HepG2 (cell line): ENCODE measurements at places on chromosomes 2 and 18. TPM values are rescaled to one million over a fixed set of nuclear protein-coding genes. Genes with fewer than 3 reads are reported as not detected.

DNA sequence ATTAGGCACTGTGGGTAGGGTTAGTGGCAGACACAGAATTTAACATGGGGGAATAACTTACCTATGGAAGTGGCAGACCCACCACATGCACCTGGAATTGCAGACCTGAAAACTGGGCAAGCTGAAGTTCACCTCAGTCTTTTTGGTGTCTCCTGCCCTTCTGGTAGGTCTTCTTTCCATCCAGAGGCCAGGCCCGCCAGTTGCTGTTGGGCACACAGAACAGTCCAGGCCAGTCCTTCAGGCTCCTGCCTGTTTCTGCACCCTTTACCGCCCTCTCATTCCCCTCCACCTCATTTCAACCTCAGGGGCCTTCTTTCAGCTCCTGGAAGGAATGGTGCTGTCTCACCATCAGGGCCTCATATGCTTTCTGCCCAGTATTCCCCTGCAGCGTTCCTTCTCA is 358.9 kb upstream of the ETAA1 start:
- H3K4me1 ChIP-seq, result 0 out of 2 replicates have a peak, but pooled peaks cover 10% of the 10 kb centered on the region
- H3K4me3 ChIP-seq, result no peak overlapping the region
- no peak overlapping the region for H3K27ac ChIP-seq
- H3K27me3 ChIP-seq, result no peaks in the 10 kb centered on the region
- no peak for DNase-seq

DNA sequence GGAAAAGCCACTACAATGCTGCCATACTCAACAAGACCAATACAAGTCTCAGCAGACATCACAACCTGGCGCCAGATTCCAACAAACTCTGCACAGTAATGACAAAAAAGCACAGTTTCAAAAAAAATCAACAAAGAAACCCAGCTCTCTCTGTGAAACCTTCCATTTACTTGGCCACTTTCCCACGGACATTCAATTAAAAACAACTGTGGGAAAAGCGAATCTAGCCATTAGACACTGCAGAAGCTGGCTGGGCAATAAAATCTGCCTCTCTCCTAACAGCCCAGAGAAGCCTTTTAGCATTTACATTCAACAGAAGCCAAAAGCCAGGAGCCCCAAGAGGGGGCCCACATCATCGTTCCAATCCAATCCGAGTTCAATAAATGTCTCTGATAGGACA is 128.9 kb downstream of the HDAC4 start:
- no peak overlapping the region for H3K4me3 ChIP-seq
- DNase-seq, result no peak
- H3K36me3 ChIP-seq, result no peaks in the 10 kb centered on the region
- peaks cover 40% of the 10 kb centered on the region for H3K4me1 ChIP-seq
- no peak overlapping the region for H3K27ac ChIP-seq

DNA sequence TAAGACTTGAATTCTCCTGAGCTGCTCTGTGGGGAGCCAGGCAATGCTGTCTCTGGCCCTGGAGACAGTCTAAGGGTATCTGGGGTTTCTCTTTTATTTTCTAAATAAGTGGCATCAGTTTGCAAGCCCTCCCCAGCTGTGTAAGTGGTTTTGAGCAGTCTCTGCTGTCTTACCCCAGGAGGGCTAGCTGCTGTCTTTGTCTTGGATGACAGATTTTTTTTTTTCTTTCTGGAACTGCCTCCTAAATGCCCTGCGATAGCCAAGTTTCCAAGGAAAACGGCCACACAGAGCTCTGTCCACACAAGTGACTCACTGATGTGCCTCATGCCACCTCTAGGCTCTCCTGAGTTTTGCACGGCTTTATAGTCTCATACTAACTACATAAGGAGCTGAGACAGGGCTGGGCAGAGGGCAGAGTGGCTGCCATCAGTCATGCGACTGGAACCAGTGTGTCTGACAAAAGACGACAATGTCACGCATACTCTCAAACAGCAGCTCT is 37.2 kb upstream of the THOC1 start:
- no peaks in the 10 kb centered on the region for H3K4me1 ChIP-seq
- DNase-seq, result no peak
- H3K27me3 ChIP-seq, result no peaks in the 10 kb centered on the region; the same call in 1 of the 2 replicates

- no peaks in the 10 kb centered on the region for H3K36me3 ChIP-seq
- no peak overlapping the region for H3K4me3 ChIP-seq
- H3K4me1 ChIP-seq, result no peaks in the 10 kb centered on the region
- DNase-seq, result no peak
- H3K27ac ChIP-seq, result no peak overlapping the region
- peaks cover 1% of the 10 kb centered on the region; the same call in 1 of the 2 replicates for H3K27me3 ChIP-seq
Measured at GRCh38 chr18:1253827-1254226, 349.2 kb downstream of the ADCYAP1 start.

DNA sequence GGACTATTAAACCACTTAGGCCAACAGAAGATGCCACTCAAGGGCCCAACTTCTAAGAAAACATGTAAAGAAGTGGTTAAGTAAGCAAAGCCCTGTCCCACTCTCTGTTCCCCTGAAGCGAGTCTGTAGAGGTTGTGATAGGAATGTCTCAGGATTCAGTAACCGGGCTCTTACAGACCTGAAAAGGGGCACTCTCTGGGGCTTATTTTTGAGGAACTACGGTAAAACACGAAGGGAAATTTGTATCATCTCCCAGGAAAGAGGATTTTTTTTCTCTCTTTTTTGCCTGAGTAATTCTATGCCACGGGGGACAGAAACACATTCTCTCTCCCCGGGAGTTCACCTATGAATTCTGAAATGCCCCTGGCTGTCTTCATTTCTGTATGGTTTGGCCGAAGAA is 77.4 kb downstream of the VIT start:
- H3K4me1 ChIP-seq, result no peaks in the 10 kb centered on the region
- peaks cover 16% of the 10 kb centered on the region for H3K27me3 ChIP-seq
- no peak for DNase-seq
- no peak overlapping the region for H3K4me3 ChIP-seq
- no peak overlapping the region for H3K27ac ChIP-seq

DNA sequence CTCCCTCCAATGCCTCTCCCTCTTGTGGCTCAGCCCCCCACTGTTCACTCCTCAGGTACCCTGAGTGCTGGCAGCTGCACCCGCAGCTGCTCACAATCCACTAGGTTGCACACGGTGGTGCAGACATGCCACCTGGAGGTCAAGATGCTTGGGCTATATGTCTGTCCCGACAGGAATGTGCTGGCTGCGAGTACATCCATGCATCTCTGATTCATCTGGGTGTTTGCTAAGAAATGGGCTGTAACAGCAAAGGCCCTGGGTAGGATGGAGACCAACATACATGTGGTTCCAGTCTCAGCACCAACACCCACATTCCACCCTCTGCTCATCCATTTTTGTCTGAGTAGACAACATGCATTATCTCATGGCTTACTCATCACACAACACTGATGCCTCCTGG is 31.3 kb downstream of the ANKMY1 start:
- no peak for DNase-seq
- H3K27me3 ChIP-seq, result no peaks in the 10 kb centered on the region
- no peaks in the 10 kb centered on the region for H3K4me1 ChIP-seq
- H3K36me3 ChIP-seq, result peaks cover 63% of the 10 kb centered on the region

DNA sequence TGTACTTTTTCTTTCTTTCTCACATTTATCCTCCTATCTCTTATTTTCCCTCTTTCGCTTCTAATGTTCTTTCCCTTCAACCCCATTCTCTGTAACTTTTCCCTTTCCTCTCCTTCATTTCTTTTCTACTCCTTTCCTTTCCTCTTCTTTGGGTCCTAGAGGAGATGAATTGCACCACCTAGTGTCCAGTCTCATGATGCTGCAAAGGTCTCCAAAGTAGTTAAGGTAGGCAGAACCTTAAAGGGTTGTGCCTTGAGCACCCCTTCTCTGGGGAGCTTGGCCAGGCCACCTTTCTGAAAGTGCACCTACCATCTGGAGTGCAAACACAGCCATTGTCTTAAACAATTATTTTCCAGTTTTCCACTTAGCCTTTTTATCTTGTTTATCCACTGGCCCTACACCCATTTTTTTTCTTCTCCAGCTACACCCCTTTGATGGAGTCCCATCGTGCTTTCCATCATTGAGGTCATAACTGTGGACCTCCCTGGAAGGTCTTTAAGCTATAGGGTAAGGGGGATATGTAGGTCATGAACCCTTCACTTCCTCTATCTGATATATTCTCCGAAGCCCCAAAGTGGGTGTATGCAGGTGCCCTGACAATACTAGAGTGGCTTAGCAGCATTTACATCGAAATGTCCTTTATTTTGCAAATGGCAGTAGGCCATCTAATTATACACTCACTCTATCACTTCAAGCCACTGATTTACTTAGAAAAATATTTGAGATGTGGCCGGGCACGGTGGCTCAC is 155.9 kb downstream of the ESCO1 start:
- no peak overlapping the region for H3K27ac ChIP-seq
- DNase-seq, result peak; percentile 54
- no peak overlapping the region for H3K4me3 ChIP-seq
- no peaks in the 10 kb centered on the region for H3K27me3 ChIP-seq
- H3K4me1 ChIP-seq, result peaks cover 2% of the 10 kb centered on the region; the same call in 1 of the 2 replicates

DNA sequence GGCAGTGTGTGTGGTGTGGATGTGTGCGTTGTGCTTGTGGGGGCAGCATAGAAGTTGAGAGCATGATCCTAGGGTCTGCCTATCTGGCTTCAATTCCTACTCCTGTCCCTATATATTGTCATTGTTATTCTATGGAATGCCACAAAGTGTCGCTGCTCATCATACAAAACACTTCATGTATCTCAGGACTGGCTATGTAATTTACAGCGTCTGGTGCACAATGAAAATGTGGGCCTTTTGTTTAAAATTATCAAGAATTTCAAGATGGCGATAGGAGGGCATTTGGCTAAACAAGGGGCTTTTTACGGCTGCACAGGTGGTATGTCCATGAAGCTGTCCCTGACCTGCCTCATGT is 3.4 kb downstream of the SERPINB2 start:
- H3K27ac ChIP-seq, result no peak overlapping the region
- H3K4me1 ChIP-seq, result no peaks in the 10 kb centered on the region
- no peak overlapping the region for H3K4me3 ChIP-seq
- no peaks in the 10 kb centered on the region for H3K36me3 ChIP-seq
- H3K27me3 ChIP-seq, result no peaks in the 10 kb centered on the region
- peak; percentile 51 for DNase-seq

DNA sequence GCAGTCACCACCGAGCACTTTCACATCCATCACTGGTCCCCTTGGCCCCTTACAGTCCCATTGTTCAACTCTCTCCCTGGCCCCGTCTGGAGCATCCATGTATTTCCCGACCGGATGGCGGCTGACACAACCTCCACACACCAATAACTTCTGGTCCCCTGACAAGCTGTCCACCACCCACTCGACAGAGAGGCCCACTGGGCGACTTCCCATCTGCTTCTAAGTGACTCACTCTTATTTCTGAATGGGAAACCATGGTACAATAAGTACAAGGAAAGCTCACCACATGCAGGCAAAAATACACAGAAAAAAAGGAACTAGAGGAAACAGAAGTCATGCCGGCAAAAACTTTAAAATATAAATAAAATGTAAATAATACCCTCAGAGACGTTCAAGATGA is 82.9 kb upstream of the RAB12 start:
- no peak overlapping the region for H3K4me3 ChIP-seq
- no peak for DNase-seq
- H3K27ac ChIP-seq, result no peak overlapping the region
- H3K27me3 ChIP-seq, result 0 out of 2 replicates have a peak, but pooled peaks cover 1% of the 10 kb centered on the region
- H3K4me1 ChIP-seq, result no peaks in the 10 kb centered on the region
- no peaks in the 10 kb centered on the region for H3K36me3 ChIP-seq

GRCh38 chr2:96727431-96727830 is 12.4 kb downstream of the LMAN2L start:
- DNase-seq, result no peak
- no peaks in the 10 kb centered on the region for H3K27me3 ChIP-seq
- no peaks in the 10 kb centered on the region for H3K4me1 ChIP-seq
- peaks cover 39% of the 10 kb centered on the region for H3K36me3 ChIP-seq
- no peak overlapping the region for H3K4me3 ChIP-seq
- no peak overlapping the region for H3K27ac ChIP-seq

GRCh38 chr2:231686192-231687100 is 21.9 kb upstream of the PTMA start:
- H3K4me3 ChIP-seq, result no peak overlapping the region
- DNase-seq, result no peak
- H3K27ac ChIP-seq, result no peak overlapping the region
- H3K27me3 ChIP-seq, result peaks cover 4% of the 10 kb centered on the region; the same call in 1 of the 2 replicates
- H3K36me3 ChIP-seq, result no peaks in the 10 kb centered on the region

GRCh38 chr2:131014141-131014540 is 79.1 kb downstream of the FAM168B start:
- no peak overlapping the region for H3K4me3 ChIP-seq
- no peaks in the 10 kb centered on the region for H3K4me1 ChIP-seq
- H3K36me3 ChIP-seq, result no peaks in the 10 kb centered on the region

GRCh38 chr2:70959271-70959761 is 19.1 kb upstream of the ANKRD53 start:
- DNase-seq, result no peak
- peaks cover 1% of the 10 kb centered on the region for H3K27me3 ChIP-seq
- peaks cover 13% of the 10 kb centered on the region for H3K4me1 ChIP-seq
- no peaks in the 10 kb centered on the region for H3K36me3 ChIP-seq
- no peak overlapping the region for H3K27ac ChIP-seq

DNA sequence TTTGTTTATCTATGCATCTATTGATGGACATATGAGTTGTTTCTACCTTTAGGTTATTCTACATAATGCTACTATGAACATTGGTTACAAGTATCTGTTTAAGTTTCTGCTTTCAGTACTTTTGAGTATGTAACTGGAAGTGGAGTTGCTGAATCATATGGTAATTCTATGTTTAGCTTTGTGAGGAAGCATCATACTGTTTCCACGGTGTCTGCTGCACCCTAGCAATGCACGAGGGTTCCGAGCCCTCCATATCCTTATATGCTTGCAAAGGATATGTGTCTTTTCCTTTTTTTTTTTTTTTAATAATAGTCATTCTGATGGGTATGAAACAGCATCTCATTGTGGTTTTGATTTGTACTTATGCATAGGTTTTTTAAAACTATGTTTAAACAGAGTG is 83.7 kb downstream of the FMNL2 start:
- no peaks in the 10 kb centered on the region for H3K27me3 ChIP-seq
- H3K27ac ChIP-seq, result no peak overlapping the region
- H3K4me3 ChIP-seq, result no peak overlapping the region

- H3K36me3 ChIP-seq, result no peaks in the 10 kb centered on the region
- no peaks in the 10 kb centered on the region for H3K27me3 ChIP-seq
- DNase-seq, result no peak
- H3K4me1 ChIP-seq, result no peaks in the 10 kb centered on the region
Measured at GRCh38 chr2:70471129-70471528, 82.5 kb downstream of the TGFA start.

GRCh38 chr18:33664241-33664874 is 86.3 kb downstream of the ASXL3 start:
- H3K27ac ChIP-seq, result no peak overlapping the region
- no peaks in the 10 kb centered on the region for H3K36me3 ChIP-seq
- DNase-seq, result no peak
- H3K4me3 ChIP-seq, result no peak overlapping the region
- no peaks in the 10 kb centered on the region for H3K4me1 ChIP-seq

Gene SCN7A
- total RNA-seq, result not detected in 2 replicates

Gene FHOD3
- total RNA-seq, result 0.07 TPM in 1 of 2 replicates, not detected in the other

Gene OBSL1
- total RNA-seq, result 65.4 and 86.7 TPM in 2 replicates

Gene DSC2
- total RNA-seq, result 19.6 and 24.9 TPM in 2 replicates

Gene TRPM8
- not detected in 2 replicates for total RNA-seq

Gene PSMA8
- not detected in 2 replicates for total RNA-seq

Gene ERMN
- total RNA-seq, result not detected in 2 replicates

Gene TUBA4A
- total RNA-seq, result 0.97 and 1.3 TPM in 2 replicates

Gene IL36G
- total RNA-seq, result not detected in 2 replicates

Gene RGPD3
- 0.24 and 0.53 TPM in 2 replicates for total RNA-seq

Gene C2orf81
- total RNA-seq, result 0.13 and 0.15 TPM in 2 replicates
